Activated naive CD8-positive, alpha-beta T cell treated with anti-CD3 and anti-CD28 coated beads for 36 hours (primary cell): ENCODE measurements at places on chromosomes 7 and 10.

DNA sequence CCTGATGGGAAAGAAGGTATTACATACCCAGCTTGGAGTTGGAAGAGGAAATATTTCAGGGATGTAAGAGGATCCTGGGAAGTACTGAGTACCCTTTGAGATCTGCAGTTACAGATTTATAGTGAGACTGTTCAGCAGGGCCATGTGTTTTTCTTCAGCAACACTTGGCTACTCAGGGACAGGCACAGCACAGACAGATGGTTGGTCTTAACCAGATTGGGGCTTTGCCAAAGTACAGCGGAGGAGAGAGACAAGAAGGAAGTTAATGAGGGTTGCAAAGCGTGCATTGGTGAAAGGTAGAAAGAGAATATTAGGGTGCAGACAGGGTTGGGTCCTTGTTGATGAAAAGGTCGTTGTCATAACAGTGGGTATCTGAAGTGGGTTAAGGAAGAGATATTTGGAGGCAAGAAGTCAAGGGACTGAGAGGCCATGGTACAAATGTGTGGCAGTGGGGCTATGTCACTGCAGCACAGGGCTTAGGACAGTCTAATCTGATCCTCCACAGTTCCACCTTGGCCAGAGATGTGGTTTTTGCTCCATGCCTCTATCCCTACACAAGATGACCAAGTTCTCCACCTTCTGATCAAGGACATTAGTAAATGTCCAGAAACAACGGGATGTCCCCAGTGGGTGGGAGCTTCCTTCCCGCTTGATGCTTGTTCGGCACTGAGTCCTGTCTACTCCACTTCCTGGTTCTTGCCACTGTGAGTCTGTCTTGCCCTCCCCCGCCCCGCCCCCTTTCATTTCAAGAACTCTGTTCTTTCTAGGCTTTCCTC is 18.9 kb upstream of the DNAJC1 start:
- no peak for DNase-seq

- DNase-seq, result no peak
Measured at GRCh38 chr10:118047157-118047719, 497 bp upstream of the RAB11FIP2 start.

DNA sequence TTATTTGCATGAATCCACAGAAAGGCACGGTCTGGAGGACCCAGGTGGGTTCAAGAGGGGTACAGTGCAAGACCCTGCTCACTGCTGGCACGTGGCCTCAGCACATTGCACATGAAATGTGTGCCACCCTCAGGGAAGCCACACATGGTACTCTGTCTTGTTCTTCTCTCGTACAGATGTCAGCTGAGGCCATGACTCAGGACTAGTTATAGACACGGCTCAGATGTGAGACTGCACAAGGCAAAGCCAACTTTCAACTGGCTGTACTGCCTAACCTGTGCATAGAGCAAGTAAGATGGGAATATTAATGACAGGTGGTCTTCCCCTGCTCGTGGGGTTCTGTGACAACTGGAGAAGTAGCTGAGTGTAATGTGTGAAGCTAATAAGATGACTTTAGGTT is 249.4 kb upstream of the CTBP2 start:
- no peak for DNase-seq

GRCh38 chr10:125773687-125774543 is 1.7 kb downstream of the MMP21 start:
- DNase-seq, result no peak

GRCh38 chr10:107487284-107487683 is 322.8 kb upstream of the SORCS1 start:
- DNase-seq, result no peak

DNA sequence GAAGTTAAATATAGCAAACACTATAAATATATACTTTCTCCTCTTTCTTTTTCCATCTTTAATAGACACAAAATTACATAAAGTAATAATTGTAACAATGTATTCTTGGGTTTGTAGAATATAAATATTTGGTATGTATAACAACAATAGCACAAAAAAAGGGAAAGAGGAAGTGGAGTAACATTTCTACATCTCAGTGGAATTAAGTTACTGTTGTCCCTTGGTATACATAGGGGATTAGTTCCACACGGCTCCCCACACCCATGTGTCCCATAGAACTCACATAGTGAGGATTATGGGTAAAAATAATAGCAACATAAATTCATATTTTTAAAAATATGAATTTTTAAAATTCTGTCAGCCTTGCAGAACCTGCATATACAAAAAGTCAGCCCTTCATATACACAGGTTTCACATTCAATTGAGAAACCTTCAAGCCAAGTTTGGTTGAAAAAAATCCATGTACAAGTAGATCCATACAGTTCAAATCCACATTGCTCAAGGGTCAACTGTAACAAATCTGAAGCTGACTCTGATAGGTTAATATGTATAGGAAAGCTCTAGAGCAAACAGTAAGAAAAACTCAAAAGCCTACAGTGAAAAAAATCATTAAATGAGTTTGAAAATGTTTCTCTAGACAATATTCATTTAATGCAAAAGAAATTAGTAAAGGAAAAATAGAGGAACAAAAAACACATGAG is 92.4 kb downstream of the HYCC1 start:
- DNase-seq, result no peak

GRCh38 chr7:95454438-95455045 is 19.7 kb upstream of the PON2 start:
- no peak for DNase-seq

GRCh38 chr7:115128154-115128553 is 206.3 kb downstream of the MDFIC start:
- no peak for DNase-seq

DNA sequence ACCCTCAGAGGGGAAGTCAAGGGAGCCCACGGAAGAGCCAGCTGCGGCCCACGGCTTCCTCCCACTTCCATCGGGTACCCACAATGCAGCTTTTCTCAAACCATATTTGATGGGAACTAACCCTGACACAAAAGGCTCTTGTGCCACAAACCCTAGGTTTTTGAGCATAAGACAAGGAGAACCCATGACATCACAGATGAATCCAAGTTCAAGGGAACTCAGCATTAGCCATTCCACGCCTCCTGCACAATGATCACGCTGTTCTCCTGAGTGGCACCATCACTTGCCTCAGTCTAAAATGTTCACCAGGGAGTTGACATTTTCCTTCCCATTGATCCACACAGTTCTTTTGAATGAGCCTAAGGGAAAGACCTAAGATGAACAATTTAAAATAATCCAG is 70.4 kb downstream of the ITIH5 start:
- DNase-seq, result no peak

DNA sequence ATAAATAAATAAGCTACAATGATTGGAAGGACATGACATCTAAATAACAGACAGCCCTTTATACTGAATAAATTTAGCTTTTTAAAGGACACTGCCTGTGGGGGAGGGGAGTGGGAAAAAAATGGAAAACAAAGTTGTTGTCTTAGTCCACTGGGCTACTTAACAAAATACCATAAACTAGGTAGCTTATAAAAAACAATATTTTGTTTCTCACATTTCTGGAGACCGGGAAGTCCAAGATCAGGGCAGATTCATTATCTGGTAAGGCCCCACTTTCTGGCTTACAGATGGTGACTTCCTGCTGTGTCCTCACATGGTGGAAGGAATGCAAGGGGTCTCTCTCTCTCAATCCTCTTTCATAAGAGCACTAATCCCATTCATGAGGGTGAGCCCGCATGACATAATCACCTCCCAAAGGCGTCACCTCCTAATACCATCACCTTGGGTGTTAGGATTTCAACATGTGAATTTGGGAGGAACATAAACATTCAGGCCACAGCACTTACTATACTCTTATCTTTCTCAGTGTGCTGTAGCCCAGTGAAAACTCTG is 43.0 kb downstream of the DNAJC12 start:
- DNase-seq, result no peak

- DNase-seq, result no peak
Measured at GRCh38 chr7:85776691-85777345, 590.0 kb upstream of the SEMA3D start.

DNA sequence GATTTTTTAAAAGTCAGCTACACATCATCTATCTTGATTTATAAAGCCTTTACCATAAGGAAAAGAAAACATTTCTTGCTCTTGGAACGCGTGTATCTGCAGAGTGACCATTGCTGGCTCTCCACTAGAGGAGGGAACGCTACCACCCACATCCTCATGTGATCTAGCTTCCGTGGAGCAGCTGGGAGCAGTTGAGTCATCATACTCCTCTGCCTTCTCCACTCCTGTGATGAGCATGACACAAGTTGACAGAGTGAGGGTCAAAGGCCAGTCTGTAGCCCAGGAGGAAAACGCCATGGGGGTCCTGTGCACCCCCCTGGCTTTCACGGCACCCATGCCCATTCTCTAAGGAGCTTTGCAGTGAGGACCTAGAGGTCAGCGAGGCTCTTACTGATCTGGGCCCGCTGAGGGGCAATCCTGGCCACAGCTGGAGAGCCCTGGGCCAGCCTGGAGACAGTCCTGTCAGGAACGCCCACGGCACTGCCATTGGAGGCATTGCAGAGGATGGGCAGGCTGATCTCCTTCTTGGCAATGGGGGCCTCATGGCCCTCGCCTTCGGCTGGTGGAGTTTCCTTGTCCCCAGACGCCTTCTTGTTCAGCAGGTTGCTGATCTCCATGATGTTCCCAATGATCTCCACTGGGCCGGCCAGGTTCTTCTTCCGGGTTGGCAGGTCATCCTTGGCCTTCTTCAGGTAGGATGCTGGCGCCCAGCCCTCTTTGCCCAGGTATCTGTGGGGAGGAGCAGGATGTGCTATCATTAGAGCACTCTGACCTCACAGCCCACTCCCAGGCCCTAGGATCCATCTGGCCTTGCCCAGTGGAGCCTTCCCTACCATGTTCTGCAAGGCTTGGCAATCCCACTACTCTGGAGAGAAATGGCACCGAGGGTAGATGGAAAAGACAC is 119.2 kb downstream of the NEURL1 start:
- DNase-seq, result no peak

GRCh38 chr10:10460451-10460850 is 557.2 kb upstream of the CELF2 start:
- DNase-seq, result no peak

GRCh38 chr10:74924251-74924963 is 98.0 kb downstream of the KAT6B start:
- DNase-seq, result no peak

DNA sequence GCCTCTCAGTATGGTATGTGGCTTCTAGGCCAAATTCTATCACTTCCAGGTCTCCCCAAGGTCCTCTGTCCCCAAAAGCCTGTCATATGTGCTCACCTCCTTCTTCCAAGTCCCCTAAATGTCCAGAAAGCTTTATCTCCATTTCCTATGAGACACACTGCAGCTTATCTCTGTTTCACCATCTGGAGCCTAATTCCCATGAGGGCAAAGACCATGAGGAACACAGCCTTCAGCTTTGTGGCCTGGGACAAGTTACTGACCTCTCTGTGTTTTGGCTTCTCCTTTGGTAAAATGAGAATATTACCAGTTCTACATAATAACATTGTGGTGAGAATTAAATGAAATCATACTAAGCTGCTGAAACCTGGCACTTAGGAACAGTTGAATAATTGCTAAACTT is 19.2 kb downstream of the ST8SIA6 start:
- DNase-seq, result no peak

GRCh38 chr7:68065581-68065980 is 1068.9 kb downstream of the TYW1 start:
- DNase-seq, result no peak

DNA sequence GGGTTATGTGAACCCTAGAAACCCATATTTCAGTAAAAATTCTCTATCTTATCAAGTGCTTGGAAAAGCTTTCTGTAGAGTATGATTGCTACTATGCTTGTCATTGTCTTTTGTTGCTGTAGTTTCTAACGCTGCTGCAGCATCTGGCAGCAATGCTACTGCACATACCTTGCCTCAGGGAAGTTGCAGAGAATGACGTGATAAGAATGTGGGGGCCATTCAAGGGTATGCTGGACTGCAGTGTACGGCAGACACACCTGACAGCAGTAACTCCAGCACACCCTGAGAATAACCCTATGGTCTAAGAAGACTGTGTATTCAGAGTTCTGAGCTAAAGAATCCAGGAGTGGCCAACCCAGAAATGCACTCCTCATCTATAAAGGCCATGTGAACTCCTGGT is 20.5 kb downstream of the TRIM4 start:
- no peak for DNase-seq

GRCh38 chr7:157404845-157405481 is 68.2 kb downstream of the DNAJB6 start:
- peak; percentile 26 for DNase-seq

- no peak for DNase-seq
Measured at GRCh38 chr10:125141860-125142484, 18.4 kb downstream of the CTBP2 start.

GRCh38 chr7:1331561-1332467 is 99.1 kb downstream of the UNCX start:
- DNase-seq, result no peak
